ENCODE measurements at places on chromosomes 5 and 9.

GRCh38 chr9:72589667-72590521, 68.5 kb downstream of the TMC1 start:
- no peak for DNase-seq

DNA sequence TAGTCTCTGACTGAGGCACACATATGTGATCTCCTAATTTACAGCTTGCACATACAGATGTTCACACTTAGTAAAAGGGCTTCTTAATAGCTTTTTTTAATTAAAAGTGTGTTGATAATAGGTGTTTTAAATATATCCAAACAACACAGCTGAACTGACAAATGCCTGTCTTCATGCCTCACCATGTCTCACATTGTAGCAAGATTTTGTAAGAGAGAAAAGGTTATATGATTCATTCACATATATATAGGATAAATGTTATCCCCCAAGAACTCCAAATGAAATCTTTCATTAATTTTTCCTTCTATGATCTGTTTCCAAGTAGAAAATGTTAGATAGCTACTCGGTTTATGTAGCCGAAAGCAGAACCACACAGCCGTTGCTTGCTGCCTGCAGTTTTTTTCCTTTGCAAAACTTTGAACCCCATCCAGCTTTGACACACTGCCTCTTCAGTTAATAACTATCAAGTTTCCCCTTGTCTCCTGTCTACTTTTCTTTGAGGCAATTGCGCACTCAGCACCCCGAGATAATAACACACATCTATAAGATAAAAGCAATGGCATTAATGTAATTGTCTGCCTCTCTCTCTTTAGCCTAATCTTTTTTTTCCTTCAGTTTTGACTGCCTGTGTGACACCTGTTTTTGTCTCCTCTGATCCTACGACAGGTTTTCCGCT, 299.2 kb downstream of the BNC2 start:
- no peak for DNase-seq

- DNase-seq = no peak
Observed at GRCh38 chr9:21993007-21993406, 1.2 kb downstream of the CDKN2A start.

DNA sequence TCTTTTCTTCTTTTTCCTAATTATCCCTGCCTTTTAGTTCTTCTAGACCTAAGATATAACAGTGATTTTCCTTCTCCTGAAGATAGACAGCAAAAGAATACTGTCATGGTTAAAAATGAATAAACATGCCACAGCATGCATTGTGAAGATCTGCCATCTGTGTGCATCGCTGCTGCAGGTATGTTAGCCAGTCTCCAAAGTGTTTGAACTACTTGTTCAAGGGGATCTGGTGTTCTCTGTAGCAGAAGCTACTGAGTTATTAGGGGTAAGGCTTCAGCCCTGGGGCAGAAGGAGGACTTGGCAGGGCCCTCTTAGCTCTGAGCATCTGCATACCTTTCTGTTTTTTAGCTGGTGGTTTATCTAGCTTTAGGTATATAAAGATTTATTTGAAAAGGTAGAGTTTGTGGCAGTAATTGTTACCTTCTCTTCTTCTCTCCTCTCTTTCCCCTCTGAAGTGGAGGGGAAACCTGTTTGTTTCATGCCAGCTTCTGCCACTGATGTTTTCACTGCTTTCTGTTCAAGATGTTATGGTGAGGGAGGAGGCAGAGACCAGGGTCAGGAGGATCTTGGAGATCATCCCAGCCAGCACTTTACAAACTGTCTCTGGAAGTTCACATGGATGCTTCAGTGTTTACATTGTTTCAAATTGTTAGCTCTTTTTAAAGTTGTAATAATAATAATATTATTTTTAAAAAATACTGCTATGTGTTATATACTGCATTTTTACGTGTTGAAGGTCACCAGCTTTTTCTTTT, 25.2 kb downstream of the GALNT10 start:
- DNase-seq = no peak

DNA sequence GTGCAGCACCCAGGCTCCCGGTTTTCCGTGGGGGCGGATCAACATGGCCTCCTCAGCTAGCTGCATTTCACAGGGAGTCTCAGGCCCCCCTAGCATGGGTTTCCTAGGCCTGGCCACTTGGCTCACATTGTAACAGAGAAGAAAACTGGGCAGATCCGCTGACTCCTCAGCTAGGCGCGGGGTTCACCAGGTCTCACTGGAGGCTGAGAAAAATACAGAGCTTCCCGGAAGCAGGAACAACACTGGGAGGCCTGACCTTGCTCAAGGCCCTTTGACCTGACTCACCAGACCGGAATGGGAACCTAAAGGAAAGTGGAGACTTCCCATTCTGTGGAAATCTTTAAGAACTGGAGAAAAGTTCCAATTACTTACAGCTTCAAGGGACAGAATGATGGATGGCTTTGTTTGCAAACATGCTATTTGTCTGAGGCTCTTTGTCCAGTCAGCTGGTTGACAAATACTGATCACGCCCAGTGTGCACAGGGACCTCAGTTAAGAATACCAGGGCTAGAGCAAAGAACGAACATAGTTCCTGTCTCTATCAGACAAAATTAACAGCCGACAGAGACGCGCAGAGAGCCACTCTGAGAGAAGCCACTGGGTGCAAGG, 88.7 kb upstream of the LRRTM2 start:
- no peak for DNase-seq

- no peak for DNase-seq
Observed at GRCh38 chr5:151140686-151141459, 16.7 kb downstream of the ANXA6 start.

DNA sequence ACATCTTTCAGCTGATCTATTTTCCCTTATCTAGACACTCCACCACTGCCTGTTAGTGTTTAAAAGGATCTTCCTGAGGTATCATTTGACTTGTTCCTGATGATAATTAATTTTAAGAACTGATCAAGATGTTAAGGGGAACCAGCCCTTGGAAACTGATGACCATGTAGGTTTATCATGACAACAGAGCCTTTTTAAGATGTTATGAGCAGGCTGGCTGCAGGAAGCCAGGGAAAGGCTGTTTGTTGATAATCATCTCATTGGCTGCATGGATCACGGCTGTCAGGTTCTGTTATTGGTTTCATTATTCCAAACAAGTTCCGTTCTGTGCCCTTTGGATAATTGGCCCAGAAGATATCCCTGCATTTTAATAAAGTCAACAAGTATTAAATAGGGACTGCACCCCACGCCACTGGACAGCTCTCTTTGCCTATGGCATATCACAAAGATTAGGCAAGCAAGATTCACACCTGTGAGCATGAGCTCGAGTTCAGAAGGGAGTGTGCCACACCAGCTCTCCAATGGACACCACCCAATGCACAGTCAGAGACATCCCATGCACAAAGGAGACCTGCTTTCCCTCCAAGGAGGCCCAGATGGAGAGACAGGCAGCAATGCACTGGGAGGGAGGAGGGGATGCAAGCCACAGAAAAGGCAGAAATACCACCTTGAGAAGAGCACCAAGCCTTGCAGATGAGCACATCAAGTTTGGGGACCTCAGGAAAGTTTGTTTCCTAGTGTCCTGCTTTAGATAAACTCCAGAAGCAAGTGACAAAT, 88.7 kb downstream of the SPOCK1 start:
- no peak for DNase-seq

DNA sequence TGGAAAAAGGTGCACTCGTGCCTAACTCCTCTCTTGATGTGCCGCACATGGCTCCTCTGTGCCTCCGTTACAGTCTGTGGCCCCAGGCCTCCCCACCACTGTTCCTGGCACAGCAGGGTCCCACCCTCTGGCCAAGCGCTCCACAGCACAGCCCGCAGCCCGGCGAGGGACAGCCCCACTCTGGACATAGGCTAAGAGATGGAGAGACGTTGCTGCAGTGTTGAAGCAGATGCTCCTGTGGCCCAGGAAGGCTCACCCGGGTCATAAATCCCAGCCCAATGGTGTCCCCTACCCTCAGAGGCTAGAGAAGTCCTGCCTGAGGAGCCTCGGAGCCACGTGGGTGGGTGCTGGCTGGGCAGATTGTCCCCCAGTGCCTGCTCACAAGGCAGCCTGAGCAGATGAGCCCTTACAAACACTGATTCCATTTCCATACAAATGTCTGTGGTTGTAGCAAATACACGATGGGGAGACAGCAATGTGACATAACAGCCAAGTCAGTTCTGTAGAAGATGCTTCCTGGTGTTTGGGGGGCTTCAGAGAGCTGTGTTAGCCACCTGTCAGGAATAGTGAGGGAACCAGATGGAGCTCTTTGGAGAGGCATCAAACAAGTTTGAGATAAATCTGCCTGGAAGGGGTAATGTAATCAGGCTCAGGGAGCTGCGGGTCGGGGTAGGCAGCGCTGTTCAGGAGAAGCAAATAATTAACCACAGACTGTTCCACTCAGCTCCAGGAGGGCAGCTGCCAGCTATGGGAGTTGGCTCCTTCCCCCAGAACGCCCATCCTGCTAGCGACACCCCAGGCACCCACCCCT, 41.7 kb downstream of the C5orf15 start:
- no peak for DNase-seq

DNA sequence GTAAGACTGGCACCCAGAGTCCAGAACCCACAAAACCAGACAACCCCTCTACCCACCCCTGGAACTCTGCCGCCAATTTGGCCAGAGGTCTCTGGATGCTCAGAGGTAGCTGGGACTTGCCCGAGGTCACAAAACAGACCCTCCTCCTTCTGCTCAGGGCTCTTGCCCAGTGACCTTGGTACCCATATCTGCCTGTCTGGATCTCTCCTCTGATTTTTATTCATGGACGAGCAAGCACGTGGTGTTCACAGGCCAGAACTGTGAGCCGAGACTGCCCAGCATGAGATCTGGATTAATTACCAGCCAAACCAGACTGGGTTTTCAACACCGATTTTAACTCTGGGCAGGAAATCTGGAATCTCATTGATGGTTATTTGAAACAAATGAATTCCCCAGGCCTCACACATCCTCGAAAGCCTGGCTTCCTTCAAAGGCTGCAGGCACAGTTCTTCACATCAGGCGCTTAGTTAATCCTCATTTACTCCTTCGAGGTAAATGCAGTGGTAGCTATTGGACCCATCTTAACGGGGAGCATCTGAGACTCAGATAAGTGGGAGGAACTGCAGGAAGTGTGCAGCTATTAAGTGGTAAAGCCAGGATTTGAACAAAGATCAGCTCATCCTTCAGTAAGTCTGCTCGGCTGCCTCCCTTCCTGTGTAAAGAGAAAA, 21.4 kb downstream of the COL27A1 start:
- DNase-seq = no peak

DNA sequence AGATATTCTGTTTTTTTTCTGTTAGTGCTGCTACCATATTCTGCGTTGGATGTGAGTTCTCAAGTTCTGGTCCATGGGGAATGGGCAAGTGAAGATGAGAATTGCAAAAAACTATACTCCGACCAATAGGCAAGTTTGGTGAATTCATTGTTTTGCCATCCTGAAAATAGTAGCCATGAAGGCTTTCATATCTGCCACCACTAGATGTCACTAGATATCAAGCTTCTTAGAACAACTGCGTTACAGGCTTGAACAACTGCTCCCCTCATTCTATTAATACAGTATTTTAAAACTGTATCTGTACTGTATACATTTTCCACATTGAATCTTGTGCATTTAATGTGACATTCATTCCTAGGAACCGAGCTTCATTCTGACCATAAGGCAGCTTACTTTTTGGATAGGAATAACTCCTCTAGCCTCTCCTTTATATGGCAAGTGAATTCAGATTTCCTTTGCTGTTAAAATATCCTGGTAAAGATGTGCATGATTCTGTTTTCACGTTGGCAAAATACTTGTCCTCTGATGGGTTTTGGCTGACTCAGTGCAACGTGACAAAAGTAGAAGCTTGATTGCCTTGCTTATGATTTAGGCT, 163.6 kb downstream of the SREK1 start:
- DNase-seq = peak; percentile 81

GRCh38 chr9:137170486-137171148, 766 bp upstream of the LRRC26 start:
- DNase-seq = no peak

GRCh38 chr5:9653061-9653460, 22.9 kb upstream of the TAS2R1 start:
- no peak for DNase-seq

- DNase-seq = no peak
Observed at GRCh38 chr9:123482295-123482968, 126.4 kb downstream of the CRB2 start.

GRCh38 chr5:43041669-43042175, 1.6 kb upstream of the ANXA2R start:
- DNase-seq = peak; percentile 86

- DNase-seq = no peak
Observed at GRCh38 chr5:31347552-31347905, 154.0 kb downstream of the CDH6 start.

GRCh38 chr5:129459777-129460671, at the start of gene ADAMTS19:
ADAMTS19 (plus strand) TSS chr5:129460298; CDS start chr5:129460392, 94 bp downstream.
- DNase-seq = no peak

GRCh38 chr9:109518621-109519335, 20.7 kb upstream of the PTPN3 start:
- no peak for DNase-seq

- DNase-seq = peak; percentile 96
Observed at GRCh38 chr9:105299190-105299854, 54.9 kb downstream of the SLC44A1 start.

DNA sequence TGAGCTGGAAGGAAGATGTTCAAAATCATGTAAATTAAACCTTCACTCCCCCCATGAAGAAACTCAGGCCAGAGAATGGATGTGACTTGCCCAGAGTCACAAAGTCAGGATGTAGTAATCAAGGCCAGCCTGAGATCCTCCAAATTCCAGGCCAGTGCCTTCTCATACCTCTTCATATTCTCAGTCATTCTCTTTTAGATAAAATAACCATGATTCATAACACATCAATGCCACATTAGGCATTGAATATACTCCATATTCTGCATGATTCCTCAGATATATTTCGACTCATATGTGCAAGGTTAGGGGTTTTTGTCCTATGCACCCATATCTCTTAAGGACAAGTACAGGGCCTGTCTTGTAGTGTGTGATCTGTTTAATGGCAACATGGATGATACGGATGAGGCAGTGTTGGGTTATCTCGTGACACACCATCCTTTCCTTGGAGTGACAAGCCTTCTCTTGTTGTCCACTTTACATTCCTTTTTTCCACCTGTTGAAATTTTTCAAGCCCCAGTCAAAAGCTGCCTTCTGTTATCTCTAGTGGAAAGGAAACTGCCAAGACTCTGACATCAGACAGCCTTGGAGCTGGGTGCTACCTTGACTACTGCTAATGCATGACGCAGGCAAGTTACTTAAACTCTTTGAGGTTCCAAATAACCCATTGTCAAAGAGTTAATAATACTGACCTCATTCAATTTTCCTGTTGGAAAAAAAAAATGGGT, 227.5 kb upstream of the NR4A3 start:
- no peak for DNase-seq

- DNase-seq = peak; percentile 55
Observed at GRCh38 chr9:130173666-130173983, 1.4 kb downstream of the NCS1 start.

GRCh38 chr9:72539824-72540347, 18.5 kb downstream of the TMC1 start:
- DNase-seq = no peak

Data from RKO (cell line).